ENCODE measurements at places on chromosomes 5 and 9. TPM values are rescaled to one million over a fixed set of nuclear protein-coding genes. Genes with fewer than 3 reads are reported as not detected.

GRCh38 chr9:128555180-128555721 is 2.9 kb downstream of the SPTAN1 start:
- DNase-seq = no peak

Gene OGN
- 0.76 TPM for total RNA-seq

- no peak for DNase-seq
Measured at GRCh38 chr5:81533629-81534405, 139.9 kb upstream of the ACOT12 start.

DNA sequence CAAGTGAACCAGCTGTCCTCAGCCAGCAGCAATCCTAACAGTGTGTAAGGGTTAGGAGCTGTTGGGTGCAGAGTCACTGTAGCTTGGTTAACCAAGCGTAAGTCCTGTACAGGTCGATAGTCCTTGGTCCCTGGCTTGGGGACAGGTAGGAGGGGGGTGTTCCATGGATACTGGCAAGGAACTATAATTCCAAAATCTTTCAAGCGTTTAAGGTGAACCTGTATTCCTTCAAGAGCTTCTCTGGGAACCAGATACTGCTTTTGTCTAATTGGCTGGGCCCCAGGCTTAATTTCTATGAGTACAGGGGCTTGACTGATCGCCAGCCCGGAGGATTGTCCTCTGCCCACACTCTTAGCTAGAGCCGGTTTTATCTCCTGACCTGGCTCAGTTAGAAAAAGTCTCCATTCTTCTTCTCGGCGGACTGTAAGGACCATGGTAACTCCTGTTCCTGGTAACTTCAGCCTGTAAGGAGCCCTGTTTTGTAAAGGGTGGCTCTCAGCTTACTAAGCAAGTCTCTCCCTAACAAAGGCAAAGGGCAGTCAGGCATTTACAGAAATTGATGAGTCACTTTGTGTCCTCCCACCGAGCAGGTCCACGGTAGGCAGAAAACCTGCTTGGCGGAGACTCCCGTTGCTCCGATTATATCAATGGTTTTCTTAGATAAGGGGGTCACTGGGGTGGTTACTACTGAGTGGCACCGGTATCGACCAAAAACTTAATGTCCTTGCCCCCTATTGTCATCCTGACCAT is 6.0 kb upstream of the ZNF354C start:
- no peak for DNase-seq

Gene PKD2L2
- total RNA-seq = not detected

- DNase-seq = no peak
Measured at GRCh38 chr9:27491154-27491553, 32.9 kb upstream of the IFNK start.

DNA sequence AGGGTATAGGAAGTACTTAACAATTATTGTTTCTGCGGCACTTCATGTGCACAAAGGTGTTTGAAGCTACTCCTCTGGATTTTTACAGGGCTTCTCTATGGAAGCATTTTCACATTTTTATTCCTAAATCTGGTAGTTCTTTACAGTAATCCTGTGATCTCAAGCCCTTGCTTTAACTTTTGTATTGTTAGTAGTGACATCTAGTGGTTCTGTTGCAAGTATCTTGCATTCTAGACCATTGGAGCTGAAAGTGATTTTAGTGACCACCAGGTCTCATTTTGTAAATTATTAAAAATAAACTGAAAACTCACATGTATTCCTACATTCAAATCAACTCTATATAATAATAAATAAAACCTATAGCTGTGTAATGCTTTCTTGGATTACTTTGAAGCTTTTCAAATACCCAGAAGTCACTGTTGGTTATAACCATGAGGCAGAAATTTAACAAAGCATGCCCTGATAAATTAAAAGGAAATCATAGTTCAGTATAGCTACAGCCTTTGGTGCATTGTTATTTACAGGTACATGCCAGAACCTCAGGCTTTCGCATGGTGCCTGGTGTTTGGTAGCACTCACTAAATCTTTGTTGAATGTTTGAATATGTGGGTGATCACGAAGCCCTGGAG is 18.9 kb downstream of the RPS23 start:
- DNase-seq = no peak

GRCh38 chr5:32600054-32600622 is 14.8 kb downstream of the SUB1 start:
- DNase-seq = no peak

DNA sequence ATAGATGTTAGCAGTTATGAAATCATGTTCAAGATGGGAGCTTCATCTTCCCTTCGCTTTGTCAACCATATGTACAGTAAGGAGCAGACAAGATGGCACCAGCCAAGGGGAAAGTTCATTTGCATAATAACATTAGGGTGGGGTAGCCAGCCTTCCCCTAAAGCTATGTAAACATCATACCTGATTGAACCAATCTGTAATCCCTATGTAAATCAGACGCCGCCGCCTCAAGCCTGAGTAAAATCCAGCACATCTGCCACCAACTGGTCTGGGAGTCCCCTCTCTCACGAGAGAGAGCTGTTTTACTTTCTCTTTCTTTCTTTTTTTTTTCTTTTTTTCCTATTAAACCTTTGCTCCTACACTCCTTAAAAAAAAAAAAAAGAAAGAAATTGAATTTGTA is 30.8 kb upstream of the REEP2 start:
- DNase-seq = no peak

Gene C9
- total RNA-seq = not detected

- DNase-seq = no peak
Measured at GRCh38 chr5:34576891-34577666, 79.0 kb upstream of the RAI14 start.

DNA sequence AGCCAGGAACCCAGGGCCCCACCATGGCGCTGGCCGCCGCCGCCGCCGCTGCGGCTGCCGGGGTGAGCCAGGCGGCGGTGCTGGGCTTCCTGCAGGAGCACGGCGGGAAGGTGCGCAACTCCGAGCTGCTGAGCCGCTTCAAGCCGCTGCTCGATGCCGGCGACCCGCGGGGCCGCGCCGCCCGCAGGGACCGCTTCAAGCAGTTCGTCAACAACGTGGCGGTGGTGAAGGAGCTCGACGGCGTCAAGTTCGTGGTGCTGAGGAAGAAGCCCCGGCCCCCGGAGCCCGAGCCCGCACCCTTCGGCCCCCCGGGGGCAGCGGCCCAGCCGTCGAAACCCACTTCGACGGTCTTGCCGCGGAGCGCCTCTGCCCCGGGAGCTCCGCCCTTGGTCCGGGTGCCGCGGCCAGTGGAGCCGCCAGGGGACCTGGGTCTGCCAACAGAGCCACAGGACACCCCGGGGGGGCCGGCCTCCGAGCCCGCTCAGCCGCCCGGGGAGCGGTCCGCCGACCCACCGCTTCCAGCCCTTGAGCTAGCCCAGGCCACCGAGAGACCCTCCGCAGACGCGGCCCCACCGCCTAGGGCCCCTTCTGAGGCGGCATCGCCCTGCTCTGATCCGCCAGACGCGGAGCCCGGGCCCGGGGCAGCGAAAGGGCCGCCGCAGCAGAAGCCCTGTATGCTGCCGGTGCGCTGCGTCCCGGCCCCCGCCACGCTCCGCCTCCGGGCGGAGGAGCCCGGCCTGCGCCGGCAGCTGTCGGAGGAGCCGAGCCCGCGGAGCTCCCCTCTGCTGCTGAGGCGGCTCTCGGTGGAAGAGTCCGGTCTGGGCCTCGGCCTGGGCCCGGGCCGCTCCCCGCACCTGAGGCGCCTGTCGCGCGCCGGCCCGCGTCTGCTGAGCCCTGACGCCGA is 749 bp downstream of the SOWAHA start:
- DNase-seq = no peak

DNA sequence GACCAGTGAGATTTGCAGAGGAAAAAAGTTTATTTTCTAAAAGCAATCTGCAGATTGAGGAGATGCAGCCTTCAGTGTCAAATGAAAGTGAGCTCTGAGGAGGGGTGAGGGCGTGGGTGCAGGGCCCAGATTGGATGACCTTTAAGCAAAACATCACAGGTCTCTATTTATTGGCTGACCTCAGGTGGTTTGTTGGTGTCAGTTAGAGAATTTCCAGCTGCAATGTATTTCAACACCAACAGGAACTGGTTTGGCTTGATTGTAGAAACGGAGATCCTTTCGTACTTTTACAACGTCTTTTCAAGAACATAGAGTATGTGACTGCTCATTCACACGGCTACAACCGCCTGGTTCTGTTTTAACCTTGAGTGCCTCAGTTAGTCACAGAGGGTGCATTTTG is 1069.1 kb downstream of the EFNA5 start:
- DNase-seq = no peak

All from esophagus squamous epithelium (tissue), 5 donors.